HepG2 (cell line): ENCODE measurements at places on chromosomes 5 and 9.

- no peak for DNase-seq
These were observed 5.5 kb downstream of the UBE2D2 start for GRCh38 chr5:139566611-139567010.

DNA sequence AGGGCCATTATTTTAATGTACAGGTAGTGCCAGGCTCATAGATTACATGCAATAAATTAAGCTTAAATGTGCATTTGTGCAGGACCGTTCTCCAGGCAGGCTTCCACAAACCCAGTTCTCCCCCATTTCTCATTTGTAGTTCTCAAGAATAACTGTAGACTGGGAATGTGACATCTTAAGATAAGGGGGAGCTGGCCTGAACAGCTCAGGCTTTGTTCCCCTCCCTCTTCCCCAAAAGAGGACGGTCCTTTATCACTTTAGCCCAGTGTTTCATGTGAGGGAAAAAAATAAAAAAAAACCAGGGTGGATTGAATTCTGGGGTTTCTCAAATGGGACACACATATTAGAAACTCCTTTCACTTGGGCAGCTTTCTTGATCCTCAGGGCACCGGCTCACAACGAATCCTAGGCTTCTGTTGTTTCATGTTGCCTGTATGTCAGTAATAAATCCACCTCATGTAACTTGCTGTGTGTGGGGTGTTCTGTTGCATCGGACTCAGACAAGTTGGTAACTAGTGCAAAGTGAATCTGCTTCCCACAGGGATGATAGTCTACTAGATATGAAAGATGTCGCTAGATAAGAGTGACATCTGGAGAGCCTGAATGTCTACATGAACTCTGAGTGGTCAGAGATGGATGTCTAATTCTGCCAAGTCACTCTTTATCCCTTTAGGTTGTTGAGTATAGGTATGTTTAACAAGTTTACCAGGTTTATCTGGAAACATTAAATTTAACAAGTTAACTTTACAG is 2030.6 kb upstream of the NUDT12 start:
- DNase-seq: no peak

DNA sequence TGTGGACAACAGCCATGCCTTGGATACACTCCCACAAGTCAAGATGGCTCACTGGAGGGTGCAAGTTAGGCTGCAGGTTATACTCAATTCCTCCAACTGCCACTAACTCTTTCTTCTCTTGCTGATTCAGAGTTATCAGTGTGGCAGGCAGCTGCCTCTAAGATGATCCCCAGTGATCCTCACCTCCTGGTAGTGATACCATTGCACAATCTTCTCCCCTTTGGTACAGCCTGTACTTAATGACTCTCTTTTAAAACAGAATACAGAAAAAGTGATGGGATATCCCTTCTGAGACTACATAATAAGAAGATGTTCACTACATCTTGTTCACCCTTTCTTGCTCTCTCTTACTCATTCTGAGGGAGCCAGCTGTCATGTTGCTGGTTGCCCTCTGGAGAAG is 323.1 kb downstream of the RAB3C start:
- DNase-seq: no peak

GRCh38 chr9:114006155-114006550 is 71.9 kb downstream of the AMBP start:
- no peak for DNase-seq

- DNase-seq: no peak
These were observed 258.2 kb upstream of the PIK3R1 start for GRCh38 chr5:67957374-67957773.

DNA sequence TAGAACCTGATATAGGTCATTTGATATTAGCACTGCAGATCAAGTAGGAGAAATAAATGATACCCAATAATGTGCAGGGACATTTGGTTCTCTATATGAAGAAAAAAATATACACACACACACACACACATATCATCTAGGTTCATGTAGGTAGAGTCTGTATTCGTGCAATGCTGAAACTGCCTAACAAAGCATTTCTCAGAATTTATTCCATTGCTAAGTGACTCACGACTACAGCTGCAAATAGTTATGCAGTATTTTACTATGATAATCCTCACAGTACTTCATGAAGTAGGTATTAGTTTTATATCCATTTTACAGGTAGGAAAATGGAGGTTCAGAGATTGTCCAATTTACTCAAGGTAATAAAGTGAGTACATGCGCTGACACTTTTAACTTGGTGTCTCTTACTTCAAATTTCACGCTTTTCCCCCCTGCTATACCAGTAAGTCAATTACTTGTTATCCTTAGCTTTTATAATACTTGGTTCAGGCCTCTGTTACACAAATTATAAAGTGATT is 2.4 kb downstream of the GIN1 start:
- no peak for DNase-seq

DNA sequence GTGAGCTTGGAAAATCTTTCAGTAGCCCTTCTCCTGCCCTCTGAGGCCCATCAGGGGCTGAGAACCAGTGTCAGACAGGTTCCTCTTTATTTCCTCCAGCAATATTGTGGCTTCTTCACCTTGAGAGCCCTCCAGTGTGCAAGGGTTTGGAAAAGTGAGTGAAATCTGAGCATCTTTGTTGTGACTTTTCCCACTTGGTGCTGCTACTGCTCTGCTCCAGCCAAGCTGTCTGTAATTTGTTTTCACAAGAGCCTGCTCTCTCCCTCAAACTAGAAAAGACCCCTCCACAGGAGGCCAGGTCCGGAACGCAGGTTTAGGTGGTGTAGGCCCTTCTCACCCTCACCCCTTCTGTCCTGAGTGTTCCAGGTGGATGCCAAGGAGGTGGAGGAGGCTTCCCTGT is 57.4 kb upstream of the SPRY4 start:
- DNase-seq: no peak

DNA sequence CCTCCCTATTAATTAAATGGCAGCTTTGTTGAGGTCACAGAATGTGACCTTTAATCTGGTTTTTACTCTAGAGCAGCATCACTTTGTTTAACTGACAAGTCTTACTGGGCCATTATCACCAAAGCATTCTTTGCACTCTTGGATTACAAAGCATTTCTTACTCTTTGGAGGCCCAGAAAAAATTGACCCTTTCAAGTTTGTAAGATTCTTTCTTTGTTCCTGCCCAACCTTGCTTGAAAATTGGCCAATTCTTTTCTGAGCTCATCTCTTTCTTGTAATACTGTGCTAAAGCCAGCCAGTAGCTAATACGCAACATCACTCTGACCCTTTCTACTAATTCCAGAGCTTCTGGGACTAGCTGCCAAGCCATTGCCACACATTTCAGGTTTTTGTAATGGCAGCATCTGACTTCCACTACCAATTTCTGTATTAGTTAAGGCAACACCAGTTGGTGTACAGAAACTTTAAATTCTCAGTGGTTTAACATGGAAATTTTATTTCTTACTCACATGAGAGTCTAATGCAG is 131.6 kb downstream of the PRDM6 start:
- DNase-seq: no peak

DNA sequence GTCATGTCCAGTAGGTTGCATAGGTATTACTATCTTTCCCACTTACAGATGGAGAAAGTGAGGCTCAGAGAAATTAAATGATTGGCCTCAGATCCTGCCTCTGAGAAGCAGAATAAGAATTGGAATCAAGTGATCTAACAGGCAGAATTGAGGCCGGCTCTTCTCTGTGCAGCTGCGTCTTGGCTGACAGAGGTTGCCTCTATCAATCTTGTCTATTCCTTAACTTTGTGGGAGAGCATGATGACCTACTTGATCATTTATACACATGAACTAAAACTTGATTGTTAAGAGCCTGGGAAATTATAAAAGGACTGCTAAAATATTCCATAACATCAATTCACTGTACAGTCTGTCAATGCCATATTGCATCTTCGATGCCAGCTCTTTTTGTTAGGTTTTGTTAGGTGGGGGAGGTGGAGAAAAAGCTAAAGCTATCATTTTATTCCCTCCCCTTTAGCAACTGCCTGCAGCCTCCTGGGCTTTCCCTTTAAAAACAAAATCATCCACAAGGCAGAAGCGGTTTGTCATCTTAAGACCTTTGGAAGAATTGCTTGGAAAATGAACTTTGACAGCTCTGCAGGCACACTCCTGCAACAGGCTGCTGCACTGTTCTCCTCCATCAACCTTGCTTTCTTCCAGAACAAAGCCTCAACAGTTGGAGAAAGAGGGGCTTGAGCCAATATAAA is 247.4 kb downstream of the SMARCA2 start:
- no peak for DNase-seq

- no peak for DNase-seq
These were observed 388 bp downstream of the ANKS6 start for GRCh38 chr9:98795970-98796363.

DNA sequence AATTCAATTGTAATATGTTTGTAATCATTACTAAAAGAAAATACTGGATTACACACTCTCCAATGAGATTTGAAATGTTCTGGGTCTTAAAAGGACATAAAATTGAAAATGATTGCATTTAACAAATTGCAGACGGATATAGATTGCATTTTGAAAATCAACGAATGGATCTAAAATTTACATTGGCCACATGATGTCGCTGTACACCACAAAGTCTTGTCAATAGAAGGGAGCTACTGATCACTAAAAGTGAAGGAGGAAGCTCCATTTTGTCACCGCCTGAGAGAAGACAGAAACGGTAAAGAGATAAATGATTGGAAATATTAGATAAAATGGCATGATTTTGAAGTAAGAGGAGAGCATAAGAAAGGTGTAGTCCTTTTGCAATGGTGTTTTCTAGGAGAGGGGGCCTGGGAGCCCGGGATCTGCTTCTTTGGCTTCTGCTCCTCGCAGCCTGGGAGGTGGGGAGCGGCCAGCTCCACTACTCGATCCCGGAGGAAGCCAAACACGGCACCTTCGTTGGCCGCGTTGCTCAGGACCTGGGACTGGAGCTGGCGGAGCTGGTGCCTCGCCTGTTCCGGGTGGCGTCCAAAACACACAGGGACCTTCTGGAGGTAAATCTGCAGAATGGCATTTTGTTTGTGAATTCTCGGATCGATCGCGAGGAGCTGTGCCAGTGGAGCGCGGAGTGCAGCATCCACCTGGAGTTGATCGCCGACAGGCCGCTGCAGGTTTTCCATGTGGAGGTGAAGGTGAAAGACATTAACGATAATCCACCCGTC is at the start of gene PCDHA1:
TSS of gene PCDHA1 (plus strand) at position 236 of the 782 bp plus-strand sequence.
- DNase-seq: no peak

DNA sequence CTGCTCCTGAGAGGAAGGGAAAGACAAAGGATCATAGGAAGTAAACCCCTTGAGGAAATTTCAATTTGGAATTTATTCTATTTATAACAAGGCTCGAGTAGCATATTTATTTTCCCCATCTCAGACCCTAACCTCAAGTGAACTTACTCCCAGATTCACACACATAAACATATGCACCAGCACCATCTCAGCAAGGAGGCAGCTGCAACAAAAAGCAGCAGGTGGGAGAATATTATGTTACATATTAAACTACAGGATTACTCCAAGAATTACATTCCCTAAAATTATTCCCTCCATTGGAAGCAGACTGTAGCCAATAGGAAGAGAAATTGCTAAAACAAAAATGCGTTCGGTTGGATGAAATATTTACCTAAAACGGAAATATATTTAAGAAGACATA is 108.4 kb upstream of the PRSS3 start:
- DNase-seq: no peak

- DNase-seq: peak; percentile 53
These were observed 149.5 kb downstream of the C9orf152 start for GRCh38 chr9:110058304-110058953.

- no peak for DNase-seq
These were observed 4.4 kb downstream of the PDCD1LG2 start for GRCh38 chr9:5514617-5515260.

DNA sequence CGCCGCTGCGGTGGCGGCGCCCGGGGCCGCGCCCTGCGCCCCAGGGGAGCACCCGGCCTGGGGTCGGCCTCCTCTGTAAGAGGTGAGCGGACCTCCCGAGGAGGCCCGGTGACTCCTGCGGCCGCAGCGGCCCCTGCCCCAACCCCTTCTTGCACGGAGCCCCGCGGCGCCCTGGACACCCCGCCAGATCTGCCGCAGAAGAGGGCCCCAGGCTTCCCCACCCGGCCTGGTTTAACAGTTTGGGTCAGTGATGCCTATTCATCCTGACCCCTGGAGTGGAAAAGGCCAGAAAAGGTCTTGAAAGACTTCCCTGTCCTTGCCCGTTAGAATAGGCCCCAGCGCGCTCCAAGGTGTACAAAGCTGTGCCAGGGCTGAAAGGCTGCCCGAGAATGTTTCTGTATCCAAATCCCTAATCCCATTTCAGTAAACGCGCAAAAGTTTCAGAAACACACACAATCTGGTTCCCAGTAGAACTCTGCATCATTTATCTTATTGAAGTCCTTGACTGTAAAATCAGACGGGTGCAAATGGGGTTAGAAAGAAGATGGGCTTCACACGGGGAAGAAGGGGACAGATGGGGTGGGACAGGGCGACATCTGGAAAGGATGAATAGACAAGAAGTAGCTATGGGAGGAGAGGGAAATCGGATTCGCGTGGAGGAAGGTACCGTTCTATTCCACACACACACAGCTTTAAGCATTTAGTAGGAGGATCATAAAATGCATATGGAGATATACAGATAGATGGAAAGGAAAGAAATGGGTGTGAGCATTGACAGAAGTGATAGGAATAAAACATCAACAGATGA is 1.1 kb upstream of the SSBP2 start:
- no peak for DNase-seq

DNA sequence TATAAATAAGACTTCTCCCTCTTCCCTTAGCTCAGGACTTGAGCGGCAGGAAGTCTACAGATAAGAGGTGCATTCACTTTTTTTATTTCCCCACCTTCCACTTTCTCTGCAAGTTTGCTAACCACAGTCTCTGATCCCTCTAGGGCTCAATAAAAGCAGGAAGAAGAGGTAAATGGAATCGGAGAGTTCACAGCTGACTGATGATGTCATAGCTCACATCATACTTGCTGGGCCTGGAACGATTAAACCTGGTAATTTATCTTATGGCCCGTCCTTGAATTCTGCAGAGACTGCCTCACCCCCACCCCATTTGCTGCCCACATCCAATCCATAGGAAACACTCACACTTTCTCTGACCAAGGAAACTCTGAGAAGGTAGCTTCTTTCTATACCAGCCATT is 62.9 kb downstream of the DRD1 start:
- DNase-seq: no peak

GRCh38 chr9:121398374-121398773 is 28.3 kb upstream of the STOM start:
- DNase-seq: peak; percentile 5

- no peak for DNase-seq
These were observed 21.7 kb downstream of the ERGIC1 start for GRCh38 chr5:172855597-172856292.

DNA sequence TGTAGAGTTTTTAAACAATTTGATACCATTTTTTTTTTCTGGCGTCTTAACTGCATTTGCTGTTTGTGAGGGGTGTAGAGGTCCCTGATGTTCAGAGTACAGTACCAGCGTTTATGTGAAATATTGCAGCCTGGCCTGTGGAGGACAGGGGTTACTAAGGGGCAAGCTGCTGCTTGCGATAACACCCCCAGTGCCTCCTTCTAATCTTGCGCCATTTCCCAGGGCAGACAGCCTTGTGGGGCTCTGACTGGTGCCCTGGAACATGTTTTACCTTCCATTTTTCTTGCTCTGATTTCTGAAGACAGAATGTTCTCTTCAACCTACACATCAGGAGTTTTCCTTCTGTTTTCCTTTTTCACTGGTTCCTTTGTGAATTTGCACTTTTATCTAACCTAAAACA is 142.9 kb downstream of the DOCK8 start:
- DNase-seq: no peak
